Gastrocnemius medialis (tissue), 4 donors: ENCODE measurements at places on chromosomes 3 and 15. TPM values are rescaled to one million over a fixed set of nuclear protein-coding genes. Genes with fewer than 3 reads are reported as not detected.

LSAMP gene
- not detected for total RNA-seq

- H3K27me3 ChIP-seq: no peaks in the 10 kb centered on the region
- H3K4me3 ChIP-seq: no peak overlapping the region
- DNase-seq: no peak
- peak overlapping the region; percentile 92 for H3K27ac ChIP-seq
- peaks cover 60% of the 10 kb centered on the region for H3K4me1 ChIP-seq
- H3K36me3 ChIP-seq: peaks cover 32% of the 10 kb centered on the region
These were observed 103.8 kb upstream of the IL12A start for GRCh38 chr3:159884661-159885402.

- H3K4me3 ChIP-seq: no peak overlapping the region
- no peaks in the 10 kb centered on the region for H3K4me1 ChIP-seq
- H3K27ac ChIP-seq: no peak overlapping the region
- no peak for DNase-seq
- H3K36me3 ChIP-seq: no peaks in the 10 kb centered on the region
These were observed 7.7 kb upstream of the CDCP1 start for GRCh38 chr3:45153658-45154437.

GRCh38 chr15:59444081-59444835, 6.3 kb downstream of the FAM81A start:
- H3K36me3 ChIP-seq: no peaks in the 10 kb centered on the region
- H3K27ac ChIP-seq: no peak overlapping the region
- DNase-seq: no peak
- no peaks in the 10 kb centered on the region for H3K27me3 ChIP-seq
- no peak overlapping the region for H3K4me3 ChIP-seq
- H3K4me1 ChIP-seq: no peaks in the 10 kb centered on the region

- DNase-seq: no peak
- H3K4me3 ChIP-seq: no peak overlapping the region
- no peak overlapping the region for H3K27ac ChIP-seq
These were observed 329.9 kb upstream of the AGTR1 start for GRCh38 chr3:148367756-148368155.

- DNase-seq: no peak
- no peak overlapping the region for H3K27ac ChIP-seq
- H3K4me3 ChIP-seq: no peak overlapping the region
- no peaks in the 10 kb centered on the region for H3K36me3 ChIP-seq
- no peaks in the 10 kb centered on the region for H3K27me3 ChIP-seq
- no peaks in the 10 kb centered on the region for H3K4me1 ChIP-seq
These were observed 135.7 kb downstream of the MEIS2 start for GRCh38 chr15:36964626-36965025.

DNA sequence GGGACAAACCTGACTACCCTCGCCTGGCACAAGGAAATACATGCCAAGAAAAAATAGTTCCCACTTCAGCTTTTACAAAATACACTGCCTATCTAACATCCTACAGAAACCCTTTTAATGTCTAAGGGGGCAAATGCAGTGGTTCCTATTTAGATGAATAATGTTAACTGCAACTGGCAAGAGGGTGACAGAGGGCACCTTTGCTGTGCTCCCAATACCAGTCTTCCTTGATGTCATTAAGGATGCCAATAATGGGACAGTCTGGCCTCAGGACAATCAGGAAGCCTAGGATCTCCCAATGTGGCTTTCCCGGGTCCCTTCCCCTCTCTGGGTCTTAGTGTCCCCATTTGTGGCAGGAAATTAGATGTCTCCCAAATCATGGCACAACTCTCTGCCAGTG, 13.9 kb downstream of the CSRNP1 start:
- no peak overlapping the region for H3K4me3 ChIP-seq
- peak overlapping the region; percentile 99 for H3K27ac ChIP-seq

MAGEF1 gene
- 9.5 TPM for total RNA-seq

DNA sequence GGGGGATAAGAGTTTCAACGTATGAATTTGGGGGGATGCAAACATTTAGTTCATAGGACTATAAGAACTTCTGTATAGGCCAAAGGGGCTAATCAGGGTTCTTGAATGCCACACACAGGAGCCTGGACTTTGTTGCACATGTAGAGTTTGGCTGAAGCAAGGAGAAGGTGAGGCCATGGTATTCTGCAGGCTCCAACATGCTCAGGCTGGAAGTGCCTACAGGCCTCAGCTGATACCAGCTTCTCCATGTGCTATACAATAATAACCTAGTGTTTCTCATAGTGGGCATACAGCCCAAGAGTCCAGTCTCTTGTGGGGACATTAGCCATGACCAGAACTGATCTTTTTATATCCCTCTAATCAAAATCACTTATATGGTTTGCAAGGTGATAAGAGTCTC, 399.7 kb upstream of the MCTP2 start:
- H3K4me3 ChIP-seq: no peak overlapping the region
- no peak for DNase-seq
- H3K4me1 ChIP-seq: no peaks in the 10 kb centered on the region
- H3K36me3 ChIP-seq: no peaks in the 10 kb centered on the region
- no peaks in the 10 kb centered on the region for H3K27me3 ChIP-seq

GRCh38 chr3:58408906-58409305, 24.7 kb downstream of the PDHB start:
- H3K27me3 ChIP-seq: no peaks in the 10 kb centered on the region
- no peaks in the 10 kb centered on the region for H3K4me1 ChIP-seq
- no peak overlapping the region for H3K27ac ChIP-seq
- H3K36me3 ChIP-seq: peaks cover 47% of the 10 kb centered on the region
- H3K4me3 ChIP-seq: no peak overlapping the region

DNA sequence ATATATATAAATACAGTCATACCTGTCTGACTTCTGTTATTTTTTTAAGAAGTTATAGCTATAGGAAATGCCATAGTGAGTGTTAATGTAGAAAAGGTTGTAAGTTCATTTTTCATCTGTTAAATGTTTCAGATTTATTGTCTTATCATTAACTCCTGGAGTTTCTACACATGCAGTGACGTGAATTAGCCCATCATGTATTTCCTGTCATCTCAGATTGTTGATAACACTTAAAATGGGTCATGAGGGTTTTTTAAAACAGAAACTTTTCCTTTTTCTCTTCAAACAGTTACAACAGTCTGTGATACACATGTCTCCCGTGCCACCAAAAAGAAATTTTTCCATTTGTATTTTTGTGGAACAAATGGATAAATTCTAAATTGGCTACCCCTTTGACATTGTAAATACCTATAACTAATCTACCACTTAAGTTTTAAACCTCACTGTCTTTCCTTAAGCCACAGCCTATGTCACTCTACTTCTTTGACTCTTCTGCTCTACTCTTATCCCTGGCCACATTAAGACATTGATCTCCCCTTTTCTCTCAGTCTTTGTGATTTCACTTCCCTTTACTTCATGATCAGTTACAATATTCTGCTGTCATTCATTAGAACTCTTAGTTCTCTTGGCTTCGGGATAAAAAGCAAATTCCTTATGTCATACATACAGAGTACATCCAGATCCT, 89.1 kb downstream of the NEO1 start:
- H3K4me3 ChIP-seq: no peak overlapping the region
- H3K27ac ChIP-seq: no peak overlapping the region
- no peaks in the 10 kb centered on the region for H3K4me1 ChIP-seq
- H3K36me3 ChIP-seq: peaks cover 4% of the 10 kb centered on the region
- no peak for DNase-seq

PLAAT1 gene
- total RNA-seq: 25.0 TPM

DNA sequence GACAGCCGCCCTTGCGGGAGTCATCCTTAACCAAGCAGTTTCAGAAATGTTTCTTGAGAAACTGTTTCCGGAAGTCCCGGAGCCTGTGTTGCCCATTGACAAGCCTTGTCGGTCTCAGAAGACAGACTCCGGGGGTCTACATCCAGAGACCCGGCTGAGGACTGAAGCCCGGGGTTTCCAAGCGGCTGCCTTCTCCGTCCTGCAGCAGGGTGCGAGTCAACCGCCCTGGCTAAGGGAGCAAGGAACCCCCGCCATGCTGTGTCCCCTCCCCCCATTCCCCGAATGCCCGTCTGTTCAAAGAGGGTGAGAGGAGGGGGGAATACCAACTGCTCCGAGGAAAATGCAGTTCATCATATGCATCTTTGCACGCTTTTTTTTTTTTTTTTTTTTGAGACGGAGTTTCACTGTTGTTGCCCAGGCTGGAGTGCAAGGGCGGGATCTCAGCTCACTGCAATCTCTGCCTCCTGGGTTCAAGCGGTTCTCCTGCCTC, 61.6 kb downstream of the ATP1B3 start:
- no peak overlapping the region for H3K27ac ChIP-seq
- H3K27me3 ChIP-seq: no peaks in the 10 kb centered on the region
- no peaks in the 10 kb centered on the region for H3K36me3 ChIP-seq
- no peak for DNase-seq

- peak overlapping the region; percentile 90 for H3K4me3 ChIP-seq
- H3K27ac ChIP-seq: peak overlapping the region; percentile 95
- DNase-seq: no peak
These were observed 419.5 kb upstream of the NAALADL2 start for GRCh38 chr3:174439331-174440252.

PP2D1 gene
- not detected for total RNA-seq

CHRNA3 gene
- total RNA-seq: not detected

CYP1A2 gene
- total RNA-seq: not detected

DNA sequence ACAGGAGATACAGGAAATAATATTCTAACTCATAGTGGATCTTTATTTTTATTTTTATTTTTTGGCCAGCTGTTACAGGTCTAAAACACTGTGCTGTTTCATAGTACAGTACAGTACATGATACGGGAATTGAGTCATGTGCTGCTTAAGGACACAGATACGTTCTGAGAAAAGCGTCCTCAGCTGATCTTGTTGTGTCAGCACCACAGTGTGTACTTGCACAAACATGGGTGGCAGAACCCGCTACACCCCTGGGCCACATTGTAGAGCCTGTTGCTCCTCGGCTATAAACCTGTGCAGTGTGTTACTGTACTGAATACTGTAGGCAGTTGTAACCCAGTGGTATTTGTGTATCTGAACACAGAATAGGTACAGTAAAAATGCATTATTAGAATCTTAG, 183.4 kb downstream of the OR4M2 start:
- no peak overlapping the region for H3K4me3 ChIP-seq
- no peaks in the 10 kb centered on the region for H3K36me3 ChIP-seq
- H3K27me3 ChIP-seq: no peaks in the 10 kb centered on the region
- no peak overlapping the region for H3K27ac ChIP-seq

DNA sequence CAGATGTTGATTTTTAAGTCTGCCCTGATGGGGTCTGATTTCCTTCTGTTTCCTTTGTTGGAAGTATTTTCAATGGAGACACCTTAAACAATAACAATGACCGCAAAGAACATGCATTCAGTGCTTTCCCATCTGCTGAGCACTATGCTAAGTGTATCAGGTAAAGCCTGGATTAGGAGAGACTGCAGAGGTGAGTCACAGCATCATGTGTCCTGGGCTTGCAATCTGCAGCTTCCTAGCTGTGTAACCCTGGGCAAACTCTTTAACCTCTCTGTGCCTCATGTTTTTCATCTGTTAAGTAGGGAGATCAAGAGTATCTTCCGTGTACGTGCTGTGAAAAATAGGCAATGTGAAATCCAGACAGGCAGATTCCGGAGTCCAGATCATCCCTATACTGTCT, 13.3 kb upstream of the CHRNB4 start:
- no peak overlapping the region for H3K27ac ChIP-seq
- H3K36me3 ChIP-seq: no peaks in the 10 kb centered on the region
- DNase-seq: no peak

ITIH1 gene
- not detected for total RNA-seq

NPAP1 gene
- total RNA-seq: not detected

GRCh38 chr3:5754602-5755001, 567.1 kb downstream of the EDEM1 start:
- DNase-seq: no peak
- no peak overlapping the region for H3K27ac ChIP-seq
- H3K4me3 ChIP-seq: no peak overlapping the region
- no peaks in the 10 kb centered on the region for H3K36me3 ChIP-seq
- no peaks in the 10 kb centered on the region for H3K4me1 ChIP-seq

- peak; percentile 52 for DNase-seq
- H3K4me1 ChIP-seq: peaks cover 16% of the 10 kb centered on the region
- H3K36me3 ChIP-seq: no peaks in the 10 kb centered on the region
- peak overlapping the region; percentile 98 for H3K27ac ChIP-seq
- peak overlapping the region; percentile 70 for H3K4me3 ChIP-seq
These were observed 1.8 kb downstream of the BCL6 start for GRCh38 chr3:187743195-187744141.

WDR49 gene
- 1.2 TPM for total RNA-seq

AP3B2 gene
- 0.32 TPM for total RNA-seq

DNA sequence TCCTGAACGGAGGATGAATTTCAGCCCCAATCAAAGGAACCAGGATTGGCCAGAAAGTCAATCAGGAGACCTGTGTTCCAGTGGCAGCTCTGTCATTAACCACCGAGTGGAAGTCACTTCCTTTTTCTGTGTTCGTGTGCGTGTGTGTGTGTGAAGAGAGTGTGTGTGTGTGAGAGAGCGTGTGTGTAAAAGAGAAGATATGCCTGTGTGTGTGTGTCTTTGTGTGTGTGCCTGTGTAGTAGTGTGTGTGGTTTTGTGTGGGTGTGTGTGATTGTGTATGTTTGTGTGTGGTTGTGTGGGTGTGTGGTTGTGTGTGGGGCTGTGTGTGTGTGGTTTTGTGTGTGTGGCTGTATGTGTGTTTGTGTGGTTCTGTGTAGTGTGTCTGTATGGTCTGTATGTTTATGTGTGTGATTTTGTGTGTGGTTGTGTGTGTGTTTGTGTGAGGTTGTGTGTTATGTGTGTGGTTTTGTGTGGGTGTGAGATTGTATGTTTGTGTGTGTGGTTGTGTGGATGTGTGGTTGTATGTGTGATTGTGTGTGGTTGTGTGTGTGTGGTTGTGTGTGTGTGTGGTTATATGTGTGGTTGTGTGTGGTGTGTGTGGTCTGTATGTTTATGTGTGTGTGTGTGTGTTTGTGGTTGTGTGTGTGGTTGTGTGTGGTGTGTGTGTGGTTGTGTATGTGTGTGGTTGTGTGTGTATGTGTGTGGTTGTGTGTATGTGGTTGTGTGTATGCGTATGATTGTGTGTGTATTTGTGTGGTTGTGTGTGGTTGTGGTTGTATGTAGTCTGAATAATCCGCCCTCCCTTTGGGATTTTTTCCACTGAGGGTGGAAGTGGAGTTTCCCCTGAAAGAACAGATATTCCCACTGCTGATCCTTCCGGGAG, 314.4 kb downstream of the SHQ1 start:
- no peak overlapping the region for H3K4me3 ChIP-seq
- H3K36me3 ChIP-seq: no peaks in the 10 kb centered on the region
- no peak for DNase-seq
- no peak overlapping the region for H3K27ac ChIP-seq
- no peaks in the 10 kb centered on the region for H3K27me3 ChIP-seq

MUC4 gene
- total RNA-seq: not detected

- H3K4me3 ChIP-seq: no peak overlapping the region
- no peak overlapping the region for H3K27ac ChIP-seq
- no peaks in the 10 kb centered on the region for H3K4me1 ChIP-seq
- DNase-seq: no peak
These were observed 15.1 kb downstream of the MTHFS start for GRCh38 chr15:79881668-79882067.

GRCh38 chr3:138114988-138115971, at the start of gene DZIP1L:
DZIP1L (minus strand) TSS chr3:138115608; CDS start chr3:138103971, 11,637 bp downstream.
- H3K4me1 ChIP-seq: peaks cover 23% of the 10 kb centered on the region
- H3K27ac ChIP-seq: peak within 1 kb of the TSS; percentile 77
- H3K27me3 ChIP-seq: no peaks in the 10 kb centered on the region
- peak within 1 kb of the TSS; percentile 85 for H3K4me3 ChIP-seq

- H3K4me1 ChIP-seq: no peaks in the 10 kb centered on the region
- no peak for DNase-seq
- H3K27me3 ChIP-seq: no peaks in the 10 kb centered on the region
- no peak overlapping the region for H3K27ac ChIP-seq
These were observed 53.5 kb downstream of the ZPLD1 start for GRCh38 chr3:102488331-102488730.
